ENCODE measurements at places on chromosomes 2 and 18. TPM values are rescaled to one million over a fixed set of nuclear protein-coding genes. Genes with fewer than 3 reads are reported as not detected.

DNA sequence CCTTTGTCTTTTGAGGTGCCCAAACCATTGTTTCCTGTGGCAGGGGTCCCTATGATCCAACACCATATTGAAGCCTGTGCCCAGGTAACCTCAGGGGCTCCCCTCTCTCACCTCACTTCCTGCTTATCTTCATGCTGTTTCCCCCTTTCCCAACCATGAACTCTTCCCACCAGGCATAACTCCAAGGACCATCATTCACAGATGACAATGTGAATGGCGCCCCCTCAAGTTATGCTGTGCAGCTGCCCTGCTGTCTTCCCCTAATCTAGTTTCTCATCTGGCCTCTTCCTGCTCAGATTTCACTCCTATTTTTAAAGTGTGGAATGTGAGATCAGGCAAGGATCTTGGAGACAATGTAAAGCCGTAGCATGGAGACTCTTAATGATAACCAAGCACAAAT lies 1.4 kb downstream of the GMPPA start:
- peaks cover 40% of the 10 kb centered on the region for H3K4me1 ChIP-seq
- no peaks in the 10 kb centered on the region for H3K36me3 ChIP-seq
- no peak overlapping the region for H3K27ac ChIP-seq
- H3K27me3 ChIP-seq, result no peaks in the 10 kb centered on the region
- no peak overlapping the region for H3K4me3 ChIP-seq

DNA sequence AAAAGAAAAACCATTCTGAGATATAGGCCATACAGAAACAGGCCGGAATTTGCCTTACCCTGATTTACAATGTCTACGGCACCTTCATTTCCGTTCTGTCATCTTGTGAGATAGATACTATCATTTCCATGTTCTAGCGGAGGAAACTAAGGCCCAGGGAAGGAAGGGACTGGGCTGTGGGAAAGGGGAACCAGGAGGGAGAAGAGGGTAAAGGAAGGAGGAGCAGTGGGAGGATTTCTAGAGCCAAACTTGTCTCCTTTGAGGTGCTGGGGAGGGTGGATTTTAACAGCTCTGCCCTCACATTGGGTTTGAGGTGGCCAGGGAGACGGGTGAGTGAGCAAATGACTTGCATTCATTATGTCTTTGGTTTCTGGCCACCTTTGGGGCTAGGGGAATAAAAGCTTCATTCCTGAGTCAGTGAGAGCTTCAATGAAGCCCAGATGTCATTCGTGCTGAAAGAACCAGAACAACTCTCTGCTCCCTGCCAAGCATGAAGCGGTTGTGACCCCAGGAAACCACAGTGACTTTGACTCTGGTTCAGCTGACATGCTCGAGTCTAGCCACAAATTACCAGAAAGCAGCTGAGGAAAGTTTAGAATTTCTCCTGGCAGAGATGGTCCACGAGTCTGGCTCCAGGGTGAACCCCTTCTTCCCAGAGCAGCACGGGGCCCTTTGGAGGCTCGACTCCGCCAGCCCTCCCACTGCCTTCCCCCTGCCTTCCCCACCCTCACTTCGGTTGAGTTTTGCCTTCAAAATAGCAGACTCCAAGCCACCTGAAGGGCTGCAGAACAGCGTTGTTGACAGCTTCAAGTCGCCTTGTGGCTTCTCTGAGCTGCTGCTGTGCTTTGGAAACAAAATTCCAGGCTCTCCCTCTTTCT lies 3.8 kb downstream of the ACTG2 start:
- H3K4me1 ChIP-seq, result no peaks in the 10 kb centered on the region
- H3K36me3 ChIP-seq, result peaks cover 44% of the 10 kb centered on the region
- H3K4me3 ChIP-seq, result peak overlapping the region; percentile 58

Gene PRKD3
- total RNA-seq, result 53.9 TPM

DNA sequence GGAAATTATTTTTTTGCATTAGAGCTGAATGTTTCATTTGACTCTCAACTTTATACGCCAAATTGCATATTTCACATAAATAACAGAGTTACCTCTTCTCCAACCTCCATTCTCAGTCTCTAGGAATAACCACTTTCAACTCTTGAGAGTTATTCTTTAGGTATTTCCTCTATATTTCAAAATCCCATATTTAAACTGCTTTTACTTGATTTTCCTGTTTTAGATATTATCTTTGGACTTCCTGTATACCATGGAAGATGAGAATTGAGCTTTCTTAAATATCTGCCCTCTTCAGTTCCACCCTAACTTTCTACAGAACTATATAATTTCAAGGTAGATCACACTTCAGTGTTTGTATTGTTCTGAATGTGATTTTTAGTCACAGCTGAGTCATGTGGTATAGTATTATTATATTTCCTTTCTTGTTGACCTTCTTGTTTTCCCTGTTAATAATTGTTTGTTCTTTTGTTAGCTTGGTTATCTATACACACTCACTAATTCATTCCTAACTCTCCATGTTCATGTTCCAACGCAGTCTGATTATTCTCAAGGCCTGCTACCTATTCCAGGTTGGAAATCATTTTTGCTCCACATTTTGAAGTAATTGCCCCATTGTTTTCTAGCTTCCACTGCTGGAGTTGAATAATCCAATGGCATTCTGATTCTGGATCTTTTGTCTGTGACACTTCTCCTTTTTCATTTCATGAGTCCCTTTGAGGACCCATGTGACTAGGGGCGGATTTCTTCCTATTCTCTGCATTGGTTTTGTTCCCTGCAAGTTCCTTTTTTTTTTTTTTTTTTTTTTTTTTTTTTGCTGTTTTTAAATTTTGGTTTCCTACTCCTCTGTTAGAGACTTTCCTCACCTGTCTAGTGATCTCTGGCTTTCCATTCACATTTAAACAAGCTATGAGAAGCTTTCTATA lies 156.8 kb upstream of the RBMS1 start:
- DNase-seq, result no peak
- H3K36me3 ChIP-seq, result no peaks in the 10 kb centered on the region
- H3K4me3 ChIP-seq, result no peak overlapping the region

GRCh38 chr2:134593519-134593918 lies 125.3 kb downstream of the TMEM163 start:
- no peaks in the 10 kb centered on the region for H3K27me3 ChIP-seq
- H3K36me3 ChIP-seq, result no peaks in the 10 kb centered on the region
- no peak overlapping the region for H3K4me3 ChIP-seq

- no peaks in the 10 kb centered on the region for H3K27me3 ChIP-seq
- DNase-seq, result no peak
- peak overlapping the region; percentile 87 for H3K27ac ChIP-seq
Measured at GRCh38 chr2:98729652-98730051, 1.3 kb downstream of the MGAT4A start.

DNA sequence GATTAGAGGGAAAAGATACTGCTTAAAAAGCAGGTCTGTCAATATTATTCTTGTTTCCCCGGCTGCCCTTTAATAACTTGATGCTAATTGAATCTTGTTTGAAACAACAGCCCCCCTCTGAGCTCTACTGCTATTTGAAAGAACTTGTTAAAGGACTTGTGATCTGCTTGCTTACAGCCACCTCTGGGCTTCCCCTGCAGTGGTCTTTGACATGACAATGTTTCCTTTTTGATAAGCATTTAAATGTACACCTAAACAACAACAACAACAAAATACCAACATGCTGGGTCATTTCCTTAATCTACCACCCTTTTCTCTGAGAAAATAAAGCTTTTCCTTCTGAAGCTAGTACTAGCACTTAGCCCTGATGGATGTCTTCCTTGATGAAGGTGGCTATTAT lies 3.9 kb downstream of the HOXD1 start:
- no peak overlapping the region for H3K27ac ChIP-seq
- H3K4me3 ChIP-seq, result no peak overlapping the region
- H3K4me1 ChIP-seq, result peaks cover 26% of the 10 kb centered on the region
- H3K36me3 ChIP-seq, result no peaks in the 10 kb centered on the region

Gene EPB41L5
- 24.3 TPM for total RNA-seq

DNA sequence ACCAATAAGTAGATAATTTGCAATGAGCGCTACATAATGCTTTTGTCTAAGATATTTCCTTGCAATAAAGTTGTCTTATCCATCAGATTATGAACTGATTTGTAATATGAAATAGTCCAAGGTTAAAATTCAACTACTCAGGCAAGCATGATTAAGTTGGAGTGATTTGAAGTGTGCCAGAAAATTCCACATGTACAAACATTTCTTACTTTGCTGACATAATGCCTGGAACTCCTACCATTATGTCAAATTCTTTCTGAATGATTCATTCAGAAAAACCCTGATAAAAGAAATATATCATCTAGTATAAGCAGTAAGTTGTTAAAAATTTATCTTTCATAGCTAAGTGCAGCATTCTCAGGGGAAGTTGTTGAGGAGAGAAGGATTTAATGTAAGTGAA lies 87.3 kb downstream of the CBLN2 start:
- H3K27ac ChIP-seq, result no peak overlapping the region
- no peaks in the 10 kb centered on the region for H3K36me3 ChIP-seq
- no peak overlapping the region for H3K4me3 ChIP-seq
- H3K4me1 ChIP-seq, result no peaks in the 10 kb centered on the region
- H3K27me3 ChIP-seq, result no peaks in the 10 kb centered on the region
- no peak for DNase-seq

Gene SLC19A3
- total RNA-seq, result 8.2 TPM

Gene DPP4
- 5.8 TPM for total RNA-seq

GRCh38 chr2:129468879-129469278 lies 510.6 kb upstream of the RAB6C start:
- no peaks in the 10 kb centered on the region for H3K36me3 ChIP-seq
- no peaks in the 10 kb centered on the region for H3K4me1 ChIP-seq
- H3K4me3 ChIP-seq, result no peak overlapping the region
- H3K27me3 ChIP-seq, result no peaks in the 10 kb centered on the region

DNA sequence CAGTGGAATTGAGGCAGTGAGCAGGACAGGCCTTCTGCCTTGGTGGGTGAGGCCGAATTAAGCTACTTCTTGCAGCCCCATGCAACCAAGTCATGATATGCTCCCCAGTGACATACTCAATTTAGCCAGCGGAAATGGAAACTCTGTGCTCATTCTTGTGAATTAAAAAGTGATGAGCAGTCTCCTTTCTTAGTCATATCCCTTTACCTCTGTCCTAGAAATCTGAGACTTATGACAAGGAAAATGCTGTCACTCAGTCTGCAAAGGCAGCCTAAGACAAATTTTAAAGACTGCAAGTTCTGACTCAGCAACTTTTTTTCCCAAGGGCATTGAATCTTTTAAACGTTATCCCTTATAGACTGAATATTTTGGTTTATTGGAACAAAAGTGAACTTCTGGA lies 218.2 kb downstream of the SH3BP4 start:
- no peak for DNase-seq
- no peak overlapping the region for H3K4me3 ChIP-seq
- H3K36me3 ChIP-seq, result no peaks in the 10 kb centered on the region
- H3K4me1 ChIP-seq, result peaks cover 15% of the 10 kb centered on the region

DNA sequence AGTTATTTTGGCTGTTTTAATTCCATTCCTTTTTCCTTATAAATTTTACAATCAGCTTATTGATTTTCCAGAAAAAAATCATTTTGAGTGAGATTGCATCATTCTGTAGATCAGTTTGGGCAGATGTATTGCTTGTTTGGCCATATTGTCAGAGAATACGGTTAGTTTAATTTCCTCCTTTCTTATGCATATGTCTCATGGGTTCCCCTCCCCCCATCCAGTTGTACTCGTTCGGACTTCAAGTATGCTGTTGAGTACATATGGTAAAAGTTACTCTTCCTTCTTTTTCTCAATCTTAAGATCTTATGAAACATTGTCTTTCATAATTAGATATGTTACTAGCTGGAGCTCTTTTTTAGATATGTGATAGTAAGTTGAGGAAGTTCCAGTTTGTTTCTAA lies 131.2 kb upstream of the TTC27 start:
- H3K27ac ChIP-seq, result no peak overlapping the region
- no peaks in the 10 kb centered on the region for H3K4me1 ChIP-seq
- DNase-seq, result no peak
- H3K27me3 ChIP-seq, result no peaks in the 10 kb centered on the region
- H3K36me3 ChIP-seq, result peaks cover 5% of the 10 kb centered on the region

DNA sequence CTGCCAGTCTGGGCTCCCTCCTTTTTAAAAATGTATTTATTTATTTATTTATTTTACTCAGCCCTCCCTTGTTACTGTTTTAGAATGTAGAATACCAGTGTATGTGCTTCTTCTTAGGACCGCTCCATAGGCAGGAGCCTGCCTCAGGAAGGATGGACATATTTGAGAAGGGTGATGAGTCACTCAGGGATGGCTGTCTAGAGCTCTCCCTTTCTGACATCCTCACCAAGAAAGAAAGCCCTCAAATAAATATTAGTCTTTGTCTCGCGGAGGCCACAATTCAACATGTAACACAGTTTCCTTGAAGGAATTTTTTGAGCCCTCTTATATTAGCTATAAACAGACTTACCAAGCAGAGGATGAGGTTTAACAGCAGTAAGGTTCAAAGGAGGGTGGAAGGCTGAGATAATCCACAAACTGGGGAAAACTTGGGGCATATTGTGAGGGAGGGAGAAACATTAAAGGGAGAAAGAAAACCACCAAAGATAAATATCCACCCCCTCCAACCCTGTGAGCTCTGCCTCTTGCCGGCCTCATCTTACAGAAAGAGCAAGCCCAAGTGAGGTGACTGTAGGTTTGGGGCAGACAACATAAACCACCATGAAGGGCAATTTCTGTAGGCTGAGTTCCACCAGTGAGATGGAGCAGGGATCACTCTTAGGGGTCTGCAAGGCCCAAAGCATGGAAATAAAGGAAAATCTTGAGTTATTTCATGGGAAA lies 163.4 kb downstream of the LRRTM1 start:
- H3K27me3 ChIP-seq, result no peaks in the 10 kb centered on the region
- no peak overlapping the region for H3K27ac ChIP-seq
- no peaks in the 10 kb centered on the region for H3K4me1 ChIP-seq
- H3K4me3 ChIP-seq, result no peak overlapping the region

Gene SULT1C4
- total RNA-seq, result 7.2 TPM

GRCh38 chr2:235050980-235051351 lies 99.1 kb downstream of the SH3BP4 start:
- H3K27ac ChIP-seq, result peak overlapping the region; percentile 80
- no peaks in the 10 kb centered on the region for H3K4me1 ChIP-seq
- DNase-seq, result peak; percentile 95
- no peak overlapping the region for H3K4me3 ChIP-seq

GRCh38 chr18:10378688-10379420 lies 75.6 kb upstream of the APCDD1 start:
- no peak overlapping the region for H3K27ac ChIP-seq
- H3K4me3 ChIP-seq, result no peak overlapping the region
- DNase-seq, result no peak

DNA sequence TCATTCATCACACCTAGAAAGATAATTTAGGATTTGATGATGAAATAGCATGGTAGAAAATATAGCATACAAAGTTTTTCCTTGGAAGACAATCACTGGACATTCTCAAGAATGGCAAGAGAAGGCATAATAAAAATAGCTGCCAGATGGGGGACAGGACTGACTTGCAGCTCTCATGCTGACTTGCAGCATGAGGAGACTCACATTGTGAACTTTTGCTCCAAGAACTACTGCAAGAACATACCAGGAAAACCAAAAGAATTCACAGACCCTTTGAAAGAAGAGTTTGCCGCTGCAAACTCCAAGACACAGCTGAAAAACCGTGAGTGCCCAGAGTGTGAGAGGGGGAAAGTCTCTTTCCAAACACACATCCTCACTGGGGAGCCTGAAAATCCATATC lies 47.0 kb downstream of the CRYGD start:
- no peak overlapping the region for H3K27ac ChIP-seq
- no peaks in the 10 kb centered on the region for H3K36me3 ChIP-seq
- H3K4me3 ChIP-seq, result no peak overlapping the region
- no peaks in the 10 kb centered on the region for H3K4me1 ChIP-seq
- H3K27me3 ChIP-seq, result no peaks in the 10 kb centered on the region
- no peak for DNase-seq

Gene SP140L
- total RNA-seq, result 4.3 TPM

Data from sigmoid colon (tissue), 7 donors.